Stimulated activated CD4-positive, alpha-beta T cell treated with anti-CD3 and anti-CD28 coated beads, Interleukin-15, amount 100 ng/mL, for 48 hours (primary cell): ENCODE measurements at places on chromosomes 6 and 20.

- no peak for DNase-seq
Observed at GRCh38 chr6:62102387-62102786, 183.6 kb downstream of the KHDRBS2 start.

GRCh38 chr6:74971633-74972032, 234.2 kb downstream of the COL12A1 start:
- no peak for DNase-seq

DNA sequence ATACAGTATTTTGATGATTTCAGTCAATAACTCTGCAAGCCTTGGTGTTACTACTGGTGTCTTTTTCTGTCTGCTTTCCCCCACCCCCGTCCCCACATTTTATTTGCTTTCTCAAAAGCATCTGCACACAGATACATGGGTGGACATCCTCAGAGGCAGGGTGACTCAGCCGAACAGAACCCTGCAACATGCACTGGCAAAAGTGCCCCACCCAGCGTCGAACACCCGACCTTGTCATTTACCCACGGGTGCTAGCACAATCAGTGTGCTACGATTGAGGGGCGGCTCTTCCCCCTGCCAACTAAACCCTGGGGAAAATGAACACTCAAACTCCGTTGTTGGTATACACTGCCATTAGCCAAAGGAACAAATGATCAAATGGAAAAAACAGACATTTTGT, 115.9 kb upstream of the NAA20 start:
- no peak for DNase-seq

GRCh38 chr20:2374346-2375125, 6.2 kb upstream of the TGM6 start:
- no peak for DNase-seq

DNA sequence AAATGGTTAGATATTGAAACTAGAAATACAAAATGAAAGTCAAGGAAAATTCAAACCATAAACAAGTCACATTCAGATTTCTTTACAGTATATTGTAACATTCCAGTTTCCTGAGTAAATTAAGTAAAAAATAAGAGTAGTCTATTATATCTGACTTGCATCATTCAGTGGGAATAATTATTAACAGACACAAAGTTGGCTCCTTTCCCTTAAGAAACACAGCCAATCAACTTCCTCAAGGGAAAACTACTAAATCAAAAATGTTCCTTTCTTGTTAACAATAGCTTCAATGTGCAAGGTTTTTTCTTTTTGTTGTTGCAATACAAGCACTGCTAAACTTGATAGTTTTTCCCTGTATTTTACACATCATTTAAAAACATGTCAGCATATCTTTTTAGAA, 33.2 kb downstream of the DNAAF9 start:
- no peak for DNase-seq

DNA sequence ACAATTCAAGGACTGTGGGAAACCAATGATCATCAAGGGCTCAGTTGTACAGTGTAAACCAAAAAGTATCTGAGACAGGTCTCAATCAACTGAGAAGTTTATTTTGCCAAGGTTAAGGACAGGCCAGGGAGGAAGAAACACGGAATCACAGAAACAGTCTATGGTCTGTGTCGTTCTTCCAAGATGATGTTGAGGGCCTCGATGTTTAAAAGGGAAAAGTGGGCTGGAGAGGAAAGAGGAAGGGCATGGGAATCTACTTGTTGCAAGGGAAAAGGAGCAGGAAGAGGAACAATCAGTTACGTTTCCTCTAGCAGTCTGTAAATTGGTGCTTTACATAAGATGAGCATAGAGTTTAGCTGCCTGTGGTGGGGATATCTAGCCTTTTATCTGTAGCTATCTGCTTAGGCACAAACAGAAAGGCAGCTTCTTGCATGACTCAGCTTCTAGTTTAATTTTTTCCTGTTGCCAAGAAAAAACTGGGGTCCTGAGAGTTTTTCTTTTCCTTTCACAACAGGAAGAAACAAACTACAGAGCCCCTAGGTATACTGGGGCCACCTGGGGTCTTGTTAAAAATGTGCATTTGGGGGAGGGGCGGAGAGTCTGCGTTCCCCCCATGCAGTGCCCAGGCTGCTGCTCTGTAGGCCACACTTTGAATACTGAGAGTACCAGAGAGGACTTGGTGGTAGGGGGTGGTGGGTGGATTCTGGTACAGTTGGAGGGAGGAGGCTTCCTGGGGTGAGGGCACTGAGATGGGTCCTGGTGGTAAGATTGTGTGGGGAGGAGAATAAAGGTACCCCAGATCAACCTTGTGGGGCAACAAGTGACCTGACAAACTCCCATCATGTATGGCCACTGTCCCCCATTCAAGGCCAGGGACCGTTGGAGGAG, 35.3 kb upstream of the EZR start:
- no peak for DNase-seq

GRCh38 chr6:150314230-150315188, 54.3 kb upstream of the IYD start:
- DNase-seq: no peak

DNA sequence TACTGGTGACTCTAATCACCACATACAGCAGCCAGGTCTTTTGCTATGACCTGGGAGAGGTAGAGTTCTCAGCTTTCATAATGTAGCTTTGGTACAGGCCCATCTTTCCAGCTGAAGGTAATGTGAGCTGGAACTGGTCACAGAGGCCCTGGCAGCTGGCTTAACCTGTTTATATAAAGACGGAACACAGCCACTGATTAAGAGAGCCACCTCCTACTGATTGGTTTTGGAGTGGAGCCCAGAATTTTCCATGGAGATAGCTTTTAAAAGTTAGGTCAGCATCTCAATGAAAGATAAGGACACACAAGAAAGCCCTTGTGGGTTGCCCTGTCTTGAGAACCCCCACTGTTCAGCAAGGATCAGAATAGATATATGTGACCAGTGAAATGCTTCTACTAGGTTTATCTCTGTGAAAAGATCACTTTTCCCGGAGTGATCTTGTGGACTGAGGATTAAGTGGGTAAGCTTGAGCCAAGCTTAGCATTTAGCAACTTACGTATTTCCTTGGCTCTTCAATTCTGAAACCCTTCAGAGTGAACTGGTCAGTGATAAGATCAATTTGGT, 213.7 kb upstream of the CITED2 start:
- DNase-seq: no peak

- DNase-seq: no peak
Observed at GRCh38 chr20:57546956-57547649, 13.8 kb upstream of the PCK1 start.

DNA sequence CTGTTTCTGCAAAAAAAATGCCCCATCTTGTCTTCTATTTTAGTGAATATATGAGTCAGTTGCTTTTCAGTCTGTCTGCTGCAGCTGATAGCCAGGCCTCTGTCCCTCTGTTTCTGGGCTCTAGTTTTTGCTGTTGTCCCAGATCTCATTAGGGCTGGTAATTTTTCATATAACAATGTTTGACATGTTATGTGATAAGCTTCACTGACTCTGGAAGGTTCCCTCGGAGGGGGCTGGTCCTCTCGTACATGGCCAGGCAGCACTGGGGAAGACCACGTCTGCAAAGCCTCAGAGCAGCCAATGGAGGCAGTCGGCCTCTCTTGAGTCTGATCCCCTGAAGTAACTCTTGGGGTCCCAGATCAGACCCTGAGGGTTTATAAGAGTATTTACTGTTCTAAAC, 223.8 kb downstream of the THBS2 start:
- DNase-seq: no peak

DNA sequence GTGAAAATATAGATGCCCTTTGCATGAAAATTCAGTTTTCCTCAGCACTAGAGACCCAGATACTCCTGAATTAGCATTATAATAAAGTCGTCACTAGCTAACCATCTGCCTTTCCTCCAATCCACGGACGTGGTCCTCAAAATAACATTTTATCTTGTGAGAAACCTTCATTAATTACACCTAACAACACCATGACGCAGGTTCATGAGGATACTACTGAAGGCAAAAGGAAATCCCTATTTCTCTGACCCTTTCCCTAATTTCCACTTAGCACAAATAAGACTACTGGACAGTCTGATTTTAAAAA, 1.3 kb upstream of the PNISR start:
- DNase-seq: no peak

GRCh38 chr6:125747589-125748405, 1.6 kb upstream of the HEY2 start:
- no peak for DNase-seq

GRCh38 chr6:25453288-25453687, 174.1 kb downstream of the CARMIL1 start:
- DNase-seq: no peak

DNA sequence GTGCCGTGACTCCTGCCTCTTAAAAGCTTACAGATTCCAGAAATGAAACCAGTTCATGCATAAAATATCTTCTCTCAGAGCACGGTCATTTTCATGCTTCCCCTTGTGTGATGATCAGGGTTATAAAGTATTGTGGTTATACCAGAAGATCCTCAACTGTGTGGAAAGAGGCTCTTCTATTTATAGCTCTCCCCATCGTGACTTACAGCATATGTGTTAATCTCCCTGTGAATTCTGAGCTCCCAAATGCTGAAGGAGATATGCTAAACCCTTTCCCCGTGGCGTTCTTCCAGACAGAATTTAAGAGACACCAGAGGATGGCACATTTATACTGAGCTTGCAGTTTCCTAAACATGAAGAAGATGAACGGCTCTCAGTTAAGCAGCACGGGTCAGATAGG, 158.8 kb downstream of the CDH26 start:
- no peak for DNase-seq
